Aorta (tissue), 5 donors: ENCODE measurements at places on chromosomes 4 and X. TPM values are rescaled to one million over a fixed set of nuclear protein-coding genes. Genes with fewer than 3 reads are reported as not detected.
A peak's percentile ranks its signal among the peaks of the same experiment; 100 is the strongest.

Gene NUDT10
- total RNA-seq, result 2.7 TPM

Gene TSPAN7
- 35.2 TPM for total RNA-seq

Gene CFAP47
- total RNA-seq, result 0.09 TPM

GRCh38 chrX:7985568-7985967 is 58.4 kb upstream of the PNPLA4 start:
- DNase-seq, result no peak

- peak; percentile 69 for DNase-seq
These were observed 1.1 kb downstream of the GAB1 start for GRCh38 chr4:143337600-143338287.

- DNase-seq, result no peak
These were observed 638.5 kb upstream of the FAM241A start for GRCh38 chr4:111506706-111507105.

DNA sequence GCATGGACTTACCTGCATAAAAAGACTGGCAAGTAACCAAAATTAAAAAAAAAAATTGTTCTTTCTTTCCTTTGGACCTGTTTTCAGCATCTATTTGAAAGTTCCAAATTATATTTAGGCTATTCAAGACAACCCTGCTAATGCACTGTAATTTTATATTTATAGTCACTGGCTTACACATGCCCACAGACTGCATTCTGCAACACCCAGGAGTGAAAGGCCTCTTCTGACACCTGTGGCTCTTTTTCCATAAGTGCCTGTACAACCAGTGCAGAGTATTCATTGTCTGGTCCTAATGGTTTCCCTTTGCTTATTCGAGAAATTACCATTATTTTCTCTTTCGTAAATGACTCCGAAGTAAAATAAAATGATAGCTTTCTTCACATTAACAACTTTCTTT is 143.3 kb downstream of the RNF150 start:
- no peak for DNase-seq
